Mammary epithelial cell (primary cell): ENCODE measurements at places on chromosomes 2 and 18.

DNA sequence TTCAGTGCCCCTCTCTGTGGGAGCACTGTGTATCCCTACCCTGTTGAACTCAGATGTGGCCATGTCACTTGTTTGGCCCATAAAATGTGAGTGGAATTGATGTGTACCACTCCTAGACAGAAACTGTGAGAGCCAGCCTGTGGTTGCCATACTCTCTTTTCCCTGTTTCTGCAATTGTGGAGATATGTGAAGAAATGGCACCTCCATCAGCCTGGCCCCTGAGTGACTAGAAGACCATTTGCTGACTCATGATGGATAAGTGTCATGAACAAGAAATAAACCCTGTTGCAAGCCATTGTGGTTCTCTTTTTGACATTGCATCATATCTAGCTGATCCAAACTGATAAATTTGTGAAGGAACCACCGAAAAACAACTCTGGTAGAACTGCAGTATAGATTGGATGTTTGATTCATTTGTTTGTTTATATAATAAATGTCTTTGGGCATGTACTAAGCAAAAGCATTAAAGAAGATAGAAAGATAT lies 214.5 kb upstream of the FBXO11 start:
- peak; percentile 72 for DNase-seq

GRCh38 chr18:28706397-28706796 lies 529.5 kb upstream of the CDH2 start:
- DNase-seq, result no peak

GRCh38 chr2:104834431-104835153 lies 19.3 kb upstream of the POU3F3 start:
- no peak for DNase-seq

GRCh38 chr2:216732334-216732733 lies 37.0 kb upstream of the IGFBP5 start:
- no peak for DNase-seq

- DNase-seq, result no peak
Measured at GRCh38 chr18:68233018-68233417, 481.9 kb downstream of the TMX3 start.

DNA sequence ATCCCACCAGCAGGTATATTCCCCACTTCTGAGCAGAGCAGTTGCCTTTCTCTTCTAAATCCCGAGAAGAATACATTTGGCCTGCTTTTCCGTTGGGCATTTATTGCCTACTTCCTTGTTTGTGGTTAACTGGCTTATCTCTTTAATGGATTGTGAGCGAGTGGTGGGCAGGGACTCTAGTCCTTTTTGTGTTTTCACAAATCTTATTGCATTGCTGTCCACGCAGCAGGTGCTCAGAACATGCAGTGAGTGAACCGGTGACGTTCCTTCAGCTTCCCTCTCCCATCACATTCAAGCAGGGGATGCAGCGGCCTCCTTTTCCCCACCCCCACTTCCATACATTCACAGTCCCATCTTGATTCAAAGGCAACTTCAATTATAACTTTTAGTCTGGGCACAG lies 28.9 kb upstream of the GAREM2 start:
- no peak for DNase-seq

GRCh38 chr2:186205254-186205911 lies 280.7 kb upstream of the ZC3H15 start:
- DNase-seq, result no peak

- no peak for DNase-seq
Measured at GRCh38 chr2:199875400-199875799, 24.4 kb upstream of the FTCDNL1 start.

DNA sequence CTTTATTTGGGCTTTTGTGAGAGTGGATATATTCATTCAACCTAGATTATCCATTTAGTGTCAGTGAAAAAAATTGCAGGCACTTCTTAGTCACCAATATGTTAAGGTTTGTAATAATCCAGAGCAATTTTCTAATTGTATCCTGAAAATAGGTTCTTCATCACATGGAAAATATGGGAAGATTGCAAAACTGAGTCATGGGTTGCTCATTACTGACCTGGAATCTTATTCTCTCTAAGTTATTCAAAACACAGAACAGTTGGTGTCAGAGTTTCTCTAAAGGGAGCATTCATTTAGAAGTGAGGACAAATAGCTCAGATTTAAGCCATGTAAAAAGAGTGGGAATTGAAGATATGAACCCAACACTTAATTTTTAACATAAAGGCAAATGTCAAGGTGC lies 181.3 kb downstream of the IKZF2 start:
- DNase-seq, result no peak

DNA sequence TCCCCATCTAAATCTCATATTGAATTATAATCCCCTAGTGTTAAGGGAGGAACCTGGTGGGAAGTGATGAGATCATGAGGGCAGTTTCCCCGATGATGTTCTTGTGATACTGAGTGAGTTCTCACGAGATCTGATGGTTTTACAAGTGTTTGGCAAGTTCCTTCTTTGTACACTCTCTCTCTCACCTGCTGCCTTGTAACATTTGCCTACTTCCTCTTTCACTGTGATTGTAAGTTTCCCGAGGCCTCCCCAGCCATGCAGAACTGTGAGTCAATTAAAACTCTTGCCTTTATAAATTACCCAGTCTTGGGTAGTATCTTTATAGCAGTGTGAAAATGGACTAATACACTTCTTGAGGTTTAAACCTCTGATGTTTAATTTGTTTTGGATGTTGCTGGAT lies 177.5 kb downstream of the CD8B2 start:
- no peak for DNase-seq

DNA sequence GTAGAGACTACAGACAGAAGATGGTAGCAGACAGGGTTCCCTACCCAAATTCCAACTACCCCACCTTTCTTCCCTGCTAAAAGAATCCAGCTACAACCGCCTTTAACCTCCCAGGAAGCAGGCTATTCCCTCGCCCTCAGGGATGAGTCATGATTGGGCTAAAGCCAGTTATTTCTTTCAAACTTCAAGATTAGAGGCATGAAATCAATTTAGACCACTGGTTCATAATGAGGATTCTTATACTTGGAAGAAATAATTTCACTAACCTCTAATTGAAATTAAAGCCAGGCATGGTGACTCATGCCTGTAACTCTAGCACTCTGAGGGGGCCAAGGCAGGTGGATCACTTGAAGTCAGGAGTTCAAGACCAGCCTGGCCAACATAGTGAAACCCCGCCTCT lies 20.0 kb downstream of the TRIP12 start:
- DNase-seq, result peak; percentile 75

- DNase-seq, result no peak
Measured at GRCh38 chr2:233437439-233437955, 83.2 kb downstream of the DGKD start.

DNA sequence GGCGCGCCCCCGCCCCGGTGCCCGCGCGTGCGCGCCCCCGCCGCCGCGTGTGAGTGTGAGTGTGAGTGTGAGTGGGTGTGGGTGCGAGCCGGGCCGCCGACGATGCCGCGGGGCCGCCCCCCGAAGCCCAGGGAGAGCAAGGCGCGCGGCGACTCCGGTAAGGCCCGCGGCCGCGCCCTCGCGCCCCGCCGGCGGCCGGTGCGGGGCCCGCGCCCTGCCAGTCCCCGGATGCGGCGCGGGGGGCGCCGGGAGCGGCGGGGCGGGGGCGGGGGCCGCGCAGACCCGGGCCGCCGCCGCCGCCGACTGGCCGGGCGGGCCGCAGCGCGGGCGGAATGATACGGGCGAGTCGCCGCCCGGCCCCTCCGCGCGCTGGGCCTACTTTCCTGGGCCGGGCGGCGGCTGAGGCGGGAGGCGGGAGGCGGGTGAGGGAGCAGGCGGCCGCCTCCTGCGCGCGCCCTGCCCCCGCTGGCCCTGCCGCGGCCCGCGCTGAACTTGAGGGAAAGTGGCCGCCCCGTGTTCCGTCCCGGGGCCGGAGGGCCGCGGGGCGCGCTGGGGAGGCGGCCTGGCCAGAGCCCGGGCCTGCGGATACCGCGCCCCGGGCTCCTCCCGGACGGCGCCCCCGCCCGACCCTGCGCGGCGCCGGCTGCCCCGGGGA lies at the start of gene ZNF236:
TSS of gene ZNF236 (plus strand) at position 52 of the 655 bp plus-strand sequence. CDS start at position 103, 51 bp downstream.
- DNase-seq, result peak; percentile 67

- DNase-seq, result no peak
Measured at GRCh38 chr2:173232956-173233744, 121.5 kb upstream of the CDCA7 start.

DNA sequence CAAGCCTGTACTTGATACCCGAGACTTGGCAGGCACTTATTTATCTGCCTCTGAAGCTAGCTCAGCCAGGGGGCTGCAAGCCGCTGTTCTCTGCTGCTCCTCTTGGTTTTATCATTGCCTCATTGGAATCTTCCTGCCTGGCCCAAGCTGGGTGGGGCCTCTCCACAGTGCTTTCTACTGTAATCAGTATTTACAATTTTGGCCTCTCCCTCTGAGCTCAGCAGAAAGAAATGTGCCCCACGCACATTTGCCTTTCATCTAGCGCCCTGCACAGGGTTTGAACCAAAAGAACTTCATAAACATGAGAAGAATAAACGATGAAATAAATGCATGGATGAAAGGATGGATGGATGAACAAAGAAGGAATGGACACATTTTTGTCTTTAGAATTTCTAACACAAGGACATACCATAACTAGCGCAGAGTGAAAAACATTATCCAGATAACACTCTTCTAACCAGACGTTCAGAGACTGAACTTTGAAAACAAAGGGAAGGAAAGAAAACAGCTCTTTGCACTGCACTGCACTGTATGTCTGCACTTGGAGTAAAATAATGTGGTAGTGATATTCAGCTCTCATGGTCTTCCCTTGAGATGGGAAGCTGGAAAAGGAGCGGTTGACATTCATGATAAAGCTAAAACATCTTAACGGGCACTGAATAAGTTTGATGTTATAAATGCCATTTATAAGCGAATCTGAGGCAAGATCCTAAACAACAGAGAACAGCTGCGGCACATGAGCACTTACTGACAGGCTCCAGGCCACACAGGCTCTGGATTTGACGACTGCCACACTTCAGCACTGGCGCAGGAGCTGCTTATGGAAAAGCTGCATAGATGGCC lies 86.8 kb upstream of the SP3 start:
- DNase-seq, result peak; percentile 53

GRCh38 chr2:138087751-138088593 lies 123.7 kb downstream of the HNMT start:
- DNase-seq, result no peak

- DNase-seq, result no peak
Measured at GRCh38 chr2:226845386-226846116, 9.7 kb downstream of the RHBDD1 start.

- no peak for DNase-seq
Measured at GRCh38 chr2:207162316-207162715, 3.4 kb downstream of the KLF7 start.

DNA sequence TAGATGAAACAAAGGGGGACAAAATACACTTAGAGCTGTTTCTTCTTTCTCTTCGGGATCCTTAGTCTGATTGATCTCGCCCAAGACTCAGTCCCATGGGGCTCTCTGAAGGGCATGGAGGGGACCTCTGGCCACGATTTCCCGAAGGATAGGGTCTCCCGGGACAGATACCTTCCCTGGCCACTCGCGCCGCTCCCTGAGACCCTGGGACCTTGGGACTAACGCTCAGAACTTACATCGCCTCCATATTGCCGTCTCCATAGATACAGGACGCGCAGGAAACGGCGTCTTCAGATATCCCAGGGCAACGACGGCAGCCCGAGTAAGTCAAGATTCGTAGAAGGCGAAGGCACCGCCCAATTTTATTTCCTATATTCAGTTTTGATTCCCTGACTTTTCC lies at the start of gene CFAP65:
TSS of gene CFAP65 (minus strand) at position 265 of the 400 bp plus-strand sequence. CDS start 2,468 bp downstream, outside the sequence.
- DNase-seq, result peak; percentile 46

GRCh38 chr2:135874777-135875365 lies 1.4 kb downstream of the MCM6 start:
- DNase-seq, result no peak

- no peak for DNase-seq
Measured at GRCh38 chr18:25614168-25614567, 262.2 kb upstream of the ZNF521 start.

GRCh38 chr2:240576036-240576435 lies 7.8 kb downstream of the RNPEPL1 start:
- DNase-seq, result no peak

DNA sequence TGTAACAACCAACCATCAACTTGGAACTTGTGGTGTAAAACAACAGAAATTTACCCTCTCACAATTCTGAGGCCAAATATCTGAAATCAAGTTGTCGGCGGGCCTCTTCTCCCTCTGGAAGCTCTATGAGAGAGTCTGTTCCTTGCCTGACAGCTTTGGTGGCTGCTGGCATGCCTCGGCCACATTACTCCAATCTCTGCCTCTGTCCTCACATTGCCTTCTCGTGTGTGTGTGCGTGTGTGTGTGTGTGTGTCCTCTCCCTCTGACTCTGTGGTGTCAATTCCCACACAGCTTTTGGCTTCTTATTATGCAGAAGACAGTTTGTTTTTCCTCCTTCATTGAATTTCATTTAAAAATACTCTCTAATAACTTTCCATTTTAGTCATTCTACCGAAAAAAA lies 50.4 kb downstream of the ZDBF2 start:
- no peak for DNase-seq

DNA sequence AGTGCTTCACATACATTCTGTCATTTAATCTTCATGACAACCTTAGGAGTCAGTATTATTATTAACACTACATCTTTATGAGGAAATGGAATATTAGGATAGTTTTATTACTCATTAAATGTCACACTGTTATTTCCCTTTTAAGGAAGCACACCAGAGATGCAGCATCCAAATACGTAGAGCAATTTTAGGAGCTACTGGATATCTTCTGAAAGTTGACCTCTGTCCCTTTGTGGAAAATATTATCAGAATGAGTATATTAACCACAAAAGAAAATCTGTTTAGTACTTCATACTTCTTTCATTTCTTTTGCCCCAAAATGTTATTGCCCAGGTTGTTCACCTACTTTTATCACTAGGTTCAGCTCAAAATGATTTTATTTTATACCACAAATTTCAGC lies 72.9 kb upstream of the APCDD1 start:
- no peak for DNase-seq

DNA sequence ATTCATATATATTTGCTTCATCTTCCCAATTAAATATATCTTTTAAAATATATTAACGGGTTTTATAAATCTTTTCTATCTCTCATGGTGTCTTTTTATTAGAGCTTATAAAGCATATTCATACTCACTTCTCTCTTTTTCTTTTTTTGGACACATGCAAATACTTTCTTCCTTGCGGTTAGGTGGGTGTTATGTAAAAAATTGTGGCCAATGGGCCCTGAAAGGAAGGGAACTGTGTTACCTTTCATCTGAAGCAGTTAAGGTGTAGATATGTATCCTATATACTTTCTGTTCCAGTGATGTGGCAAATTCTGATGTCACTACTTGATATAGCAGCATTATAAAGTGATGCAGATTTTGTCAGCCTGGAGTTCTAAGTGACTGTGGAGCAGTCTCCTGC lies 714.5 kb downstream of the PLCL1 start:
- no peak for DNase-seq

- peak; percentile 31 for DNase-seq
Measured at GRCh38 chr2:49770919-49771318, 616.6 kb upstream of the FSHR start.

GRCh38 chr18:25533218-25533617 lies 181.3 kb upstream of the ZNF521 start:
- DNase-seq, result peak; percentile 1

DNA sequence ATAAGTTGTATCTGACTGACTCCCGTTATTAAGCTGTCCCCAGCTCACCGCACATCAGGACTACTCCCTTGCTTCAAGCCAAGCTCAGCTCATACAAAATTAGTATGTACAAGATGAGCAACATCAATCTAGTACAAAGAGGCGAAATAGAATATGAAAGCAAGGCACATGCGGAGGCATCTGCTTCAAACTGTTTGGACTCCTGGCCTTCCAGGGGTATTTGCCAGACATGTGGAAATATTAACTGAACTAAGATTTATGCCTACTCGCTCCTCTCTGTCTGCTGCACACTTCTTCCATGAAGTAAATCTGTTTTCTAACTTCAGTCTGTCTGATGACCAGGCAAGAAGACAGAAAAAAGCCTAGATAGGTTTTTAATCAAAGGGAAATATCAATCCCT lies 499.8 kb downstream of the PID1 start:
- DNase-seq, result no peak
